ENCODE measurements at places on chromosomes 13 and 19.

DNA sequence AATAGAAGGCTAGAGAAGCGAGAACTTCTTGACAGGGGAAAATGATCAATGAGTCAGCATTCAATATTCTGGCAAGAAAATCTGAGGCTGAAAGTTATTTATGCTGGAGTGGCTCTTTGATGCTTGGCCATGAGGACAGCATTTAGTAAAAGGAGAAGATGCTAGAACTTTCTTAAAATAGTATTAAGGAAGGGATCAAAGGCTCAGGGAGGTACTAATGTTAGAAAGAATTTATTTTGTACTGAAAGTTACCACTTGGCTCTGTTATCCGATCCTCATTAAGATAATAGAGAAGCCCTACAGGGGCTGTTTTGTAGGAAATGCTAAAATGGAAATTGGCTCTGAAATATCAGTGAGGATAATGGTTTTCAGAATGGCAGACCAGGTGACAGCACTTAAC is 1774.6 kb upstream of the PCDH20 start:
- no peak for DNase-seq

- no peak for DNase-seq
Measured at GRCh38 chr13:111431206-111431605, 110.8 kb downstream of the TEX29 start.

- DNase-seq, result no peak
Measured at GRCh38 chr13:41563341-41563983, 106.1 kb downstream of the RGCC start.

GRCh38 chr13:91785431-91786119 is 387.2 kb downstream of the GPC5 start:
- no peak for DNase-seq

- no peak for DNase-seq
Measured at GRCh38 chr13:36870050-36870692, 49.9 kb downstream of the SMAD9 start.

- peak; percentile 60 for DNase-seq
Measured at GRCh38 chr19:7461841-7462629, 26.8 kb downstream of the PEX11G start.

- no peak for DNase-seq
Measured at GRCh38 chr19:30310602-30311263, 61.5 kb upstream of the ZNF536 start.
